ENCODE measurements at places on chromosomes 1 and 21.

DNA sequence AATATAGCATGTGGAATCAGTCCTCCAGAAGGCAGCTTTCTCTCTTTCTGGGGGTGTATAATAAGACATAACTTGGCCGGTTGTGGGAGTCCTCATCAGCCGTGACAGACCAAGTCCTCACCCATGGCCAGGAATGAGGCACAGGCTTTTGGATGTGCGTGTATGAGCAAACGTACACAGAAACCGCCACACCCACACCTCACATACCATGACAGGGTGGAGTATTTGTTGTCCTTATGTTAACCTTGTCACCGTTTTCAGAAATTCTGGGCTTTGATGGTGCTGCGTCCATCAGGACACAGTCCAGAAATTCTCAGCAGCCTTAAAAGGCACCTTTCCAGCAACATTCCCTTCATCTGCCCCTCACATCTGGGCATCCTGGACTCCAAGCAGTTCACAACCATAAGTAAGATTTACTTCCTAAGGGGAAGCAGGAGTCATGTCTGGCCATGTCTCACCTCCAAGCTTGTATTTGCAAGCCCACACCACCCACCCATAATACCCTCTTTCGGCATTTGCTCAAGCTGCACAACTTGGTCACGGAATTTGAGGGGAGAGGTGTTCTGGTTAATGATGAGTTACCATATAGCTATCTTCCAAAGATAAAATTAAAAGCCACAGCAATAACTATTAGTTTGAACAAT is 12.4 kb downstream of the C1orf116 start:
- DNase-seq: no peak

DNA sequence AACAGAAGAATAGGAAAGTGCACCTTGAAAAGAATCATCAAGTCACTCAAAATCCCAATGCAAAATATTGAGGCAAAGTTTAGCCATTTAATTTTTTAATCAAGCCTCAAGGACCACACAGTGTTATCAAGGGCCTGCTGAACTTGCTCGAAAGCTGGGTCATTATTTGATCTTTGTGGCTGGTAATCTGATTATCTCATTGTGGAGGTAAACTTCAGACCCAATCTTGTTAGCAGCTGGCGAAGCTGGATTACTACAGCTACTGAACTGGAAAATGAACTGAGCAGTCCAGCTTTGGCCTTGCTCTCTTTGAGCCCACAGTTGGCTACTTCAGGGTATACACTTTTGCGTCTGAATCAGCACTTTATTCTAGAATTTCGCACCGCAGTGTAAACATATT is 94.4 kb downstream of the BARHL2 start:
- no peak for DNase-seq

- no peak for DNase-seq
These were observed 4.2 kb downstream of the CSTB start for GRCh38 chr21:43771698-43772424.

- no peak for DNase-seq
These were observed 178.2 kb upstream of the SGIP1 start for GRCh38 chr1:66355756-66356155.

DNA sequence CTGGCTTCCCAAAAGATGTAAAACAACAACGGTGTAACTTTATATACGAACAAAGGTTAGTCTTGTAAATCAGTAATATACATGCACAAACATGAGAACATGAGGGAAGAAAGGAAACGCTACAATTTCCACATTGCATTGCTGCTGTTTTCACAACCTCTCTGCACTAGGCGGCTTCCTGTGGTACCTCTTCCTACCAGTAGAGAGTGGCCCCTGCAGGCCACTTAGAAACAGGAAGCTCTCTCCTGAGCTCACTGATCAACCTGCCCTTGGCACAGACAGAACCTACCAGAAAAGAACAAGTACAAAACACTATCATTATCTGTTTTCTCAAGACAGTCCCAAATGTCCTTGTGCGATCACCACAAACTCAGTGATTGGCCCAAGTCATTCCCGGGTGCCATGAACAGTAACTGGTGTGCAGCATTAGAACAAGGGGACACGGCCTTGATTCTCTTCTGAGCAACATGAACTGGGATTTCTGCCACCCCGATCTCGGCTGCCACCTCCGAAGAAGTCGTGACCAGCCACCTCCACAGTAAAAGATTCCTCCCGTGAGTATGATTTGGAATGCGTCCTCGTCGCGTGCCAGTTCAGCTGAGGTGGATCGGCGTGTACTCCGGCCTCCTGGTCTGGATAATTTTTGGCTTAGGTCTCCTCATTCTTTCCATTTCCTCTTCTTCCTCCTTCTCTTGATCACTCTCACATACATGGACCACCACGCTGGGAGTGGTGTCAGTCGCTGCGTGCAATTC is 5.7 kb upstream of the KCNE1 start:
- DNase-seq: no peak

DNA sequence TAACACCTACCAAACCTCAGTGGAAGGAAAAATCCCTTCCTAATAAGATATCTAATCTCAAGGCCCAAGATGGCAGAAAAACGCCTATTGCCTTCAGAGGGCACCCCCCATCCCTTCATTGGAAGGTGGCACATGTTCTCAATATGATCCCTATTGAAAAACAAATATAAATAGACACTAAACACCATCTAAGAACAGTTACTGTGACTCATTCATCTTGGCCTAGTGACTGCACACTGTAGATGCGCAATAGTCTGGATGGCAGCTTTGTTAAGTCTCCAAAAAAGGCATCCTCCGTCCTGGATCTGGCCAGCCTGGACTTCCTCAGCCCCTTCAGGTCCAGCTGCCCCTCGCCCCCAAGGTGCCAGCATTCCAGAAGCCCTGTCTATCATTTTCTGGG is 121.9 kb downstream of the CAPN8 start:
- DNase-seq: no peak

DNA sequence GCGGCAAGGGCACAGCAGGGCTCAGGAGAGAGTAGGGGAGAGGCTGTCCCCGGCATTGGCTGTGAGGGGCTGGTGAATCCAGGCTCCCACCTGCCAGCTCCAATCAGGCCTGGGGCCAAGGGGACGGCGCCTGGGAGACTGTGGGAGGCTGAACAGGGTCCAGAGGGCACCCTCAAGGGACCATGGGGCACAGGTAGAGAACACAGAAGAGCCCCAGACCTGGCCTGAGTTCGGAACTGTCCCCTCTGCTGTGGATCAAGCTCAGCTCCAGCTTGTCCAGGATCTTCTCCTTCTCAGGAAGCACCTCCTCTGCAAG is 67.0 kb downstream of the KCNAB2 start:
- no peak for DNase-seq

DNA sequence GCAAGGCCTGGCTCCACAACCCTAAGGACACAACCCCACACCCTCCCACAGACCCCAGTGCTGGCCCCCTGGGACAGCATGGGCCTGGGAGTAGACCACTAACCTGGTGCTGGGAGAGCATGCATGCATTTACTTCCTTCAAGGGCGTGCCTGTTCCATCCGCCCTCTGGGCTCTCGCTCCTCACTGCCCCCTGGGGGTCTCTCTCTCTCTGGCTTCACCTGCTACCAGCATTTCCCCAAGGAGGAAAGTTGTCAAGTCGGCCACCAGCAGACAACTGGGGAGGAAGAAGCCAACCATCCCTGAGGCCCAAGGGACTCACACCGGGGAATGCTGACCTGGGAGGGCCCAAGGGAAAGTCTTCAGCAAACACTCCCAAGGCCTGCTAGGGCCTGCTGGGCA is 6.5 kb downstream of the LRP8 start:
- no peak for DNase-seq

DNA sequence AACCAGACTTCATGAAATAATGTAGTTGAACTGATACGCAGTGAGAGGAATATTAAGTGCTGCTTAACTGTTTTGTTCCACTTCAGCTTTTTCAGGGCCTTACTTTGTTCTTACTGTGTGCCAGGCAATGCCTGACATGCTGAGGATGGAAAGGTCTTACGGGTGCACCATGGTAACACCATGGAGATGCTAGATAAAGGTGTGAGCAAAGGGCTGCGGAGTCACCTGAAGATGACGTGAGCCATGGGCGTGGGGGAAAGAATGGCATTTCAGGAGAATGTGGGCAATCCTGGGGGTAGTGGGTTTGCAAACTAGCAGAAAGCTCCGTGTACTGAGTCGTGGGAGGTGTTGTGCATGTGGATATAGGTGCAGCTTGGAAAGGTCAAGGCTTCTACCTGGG is 27.3 kb downstream of the MAN1C1 start:
- no peak for DNase-seq

DNA sequence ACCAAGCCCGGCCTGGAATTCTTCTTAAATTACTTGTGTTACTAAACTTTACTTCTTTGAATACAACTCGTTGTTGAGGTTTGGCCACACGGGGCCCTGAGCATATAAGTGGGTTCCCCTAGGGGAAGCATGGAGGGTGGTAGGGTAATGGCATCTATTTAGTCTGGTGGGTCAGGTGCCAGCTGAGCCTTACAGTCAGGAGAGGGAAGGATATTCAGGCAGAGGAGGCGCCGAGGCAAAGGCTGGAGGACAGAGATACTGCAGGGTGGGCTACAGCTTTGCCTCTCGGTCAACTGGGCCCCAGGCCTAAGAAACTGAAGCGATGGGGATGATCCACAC is 424 bp upstream of the NECAP2 start:
- no peak for DNase-seq

- no peak for DNase-seq
These were observed 1.0 kb upstream of the MFN2 start for GRCh38 chr1:11979028-11979850.

DNA sequence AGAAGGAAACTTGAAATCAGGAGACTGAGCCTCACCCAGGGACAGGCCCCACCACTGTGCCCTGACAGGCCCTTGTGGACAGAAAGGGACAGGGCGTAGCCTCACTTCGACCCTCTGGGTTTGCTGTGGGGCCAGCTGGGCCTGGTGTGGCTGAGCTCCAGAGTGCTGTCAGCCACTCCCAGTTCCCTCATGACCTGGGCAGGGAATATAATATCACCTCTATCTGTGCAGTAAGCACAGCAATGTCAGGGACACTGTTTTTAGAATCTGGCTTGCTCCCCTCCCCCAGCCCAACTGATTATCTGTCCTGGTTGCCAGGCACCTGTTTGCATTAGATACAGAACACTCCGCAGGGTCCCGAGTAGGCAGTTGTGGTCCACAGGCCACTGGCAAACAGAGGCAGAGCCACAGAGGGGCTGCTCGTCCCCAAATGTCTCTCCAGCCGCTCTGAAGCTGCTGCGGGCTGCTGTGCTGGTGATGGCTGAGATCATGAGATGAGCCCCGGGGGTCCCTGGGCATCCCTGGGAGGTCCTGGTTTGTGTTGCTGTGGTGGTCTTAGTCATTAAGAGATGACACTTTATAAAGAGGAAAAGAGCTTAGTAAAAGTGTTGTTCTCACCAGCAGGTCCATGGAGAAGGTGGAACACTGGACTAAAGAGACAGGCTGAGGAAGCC is 51.6 kb downstream of the ETS2 start:
- no peak for DNase-seq

DNA sequence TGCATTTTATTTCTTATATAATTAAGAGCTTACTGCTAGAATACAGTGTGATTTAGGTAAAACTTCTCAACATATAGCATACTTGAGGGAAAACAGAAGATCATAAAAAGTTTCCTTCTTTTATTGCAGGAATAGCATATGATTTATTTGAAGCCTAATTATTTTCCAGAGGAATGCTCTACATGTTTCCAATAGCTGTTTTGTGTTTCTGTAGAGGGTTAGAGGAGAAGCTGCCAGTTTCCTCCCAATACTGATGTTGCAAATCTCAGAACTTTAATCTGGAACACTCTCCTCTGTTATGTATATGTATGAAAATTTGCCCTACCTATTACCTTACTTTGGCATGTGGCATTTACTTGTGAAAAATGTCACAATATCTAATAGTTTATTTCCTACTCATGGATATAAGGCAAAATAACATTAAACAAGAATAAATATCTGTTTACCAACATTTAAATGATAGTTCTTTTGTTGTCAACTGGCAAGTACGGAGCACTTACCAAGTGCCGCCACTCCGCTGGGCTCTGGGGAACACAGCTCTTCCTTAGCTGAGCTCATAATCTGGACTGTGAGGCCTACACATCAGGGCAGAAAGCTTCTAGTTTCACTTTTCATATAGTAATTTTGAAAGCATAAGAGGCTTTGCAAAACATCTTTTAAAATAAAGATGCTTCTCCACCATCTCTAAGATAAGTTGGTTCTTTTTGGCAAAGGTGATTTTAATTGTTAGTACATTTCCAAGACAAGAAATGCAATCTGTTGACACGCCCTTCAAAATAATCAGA is 239.8 kb upstream of the C1orf105 start:
- DNase-seq: peak; percentile 60

DNA sequence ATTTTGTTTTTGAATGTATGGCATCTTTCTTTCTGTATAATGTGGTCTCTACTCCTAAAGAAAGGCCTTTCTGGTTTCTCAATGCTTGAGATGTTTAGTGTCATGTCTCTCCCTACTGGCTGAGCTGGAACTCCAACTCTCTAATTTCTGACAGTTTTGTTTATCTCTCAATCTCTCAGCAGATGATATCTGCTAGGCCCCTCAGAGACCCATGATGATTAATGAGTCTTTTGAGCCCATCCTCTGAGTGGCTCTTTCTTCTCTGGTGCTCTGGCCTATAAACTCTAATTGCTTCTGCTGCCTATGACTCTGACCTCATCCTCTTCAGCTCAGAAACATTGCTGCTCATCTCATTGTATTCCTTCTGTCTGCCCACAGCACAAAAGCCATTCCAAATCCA is 46.6 kb downstream of the CRB1 start:
- DNase-seq: peak; percentile 11

DNA sequence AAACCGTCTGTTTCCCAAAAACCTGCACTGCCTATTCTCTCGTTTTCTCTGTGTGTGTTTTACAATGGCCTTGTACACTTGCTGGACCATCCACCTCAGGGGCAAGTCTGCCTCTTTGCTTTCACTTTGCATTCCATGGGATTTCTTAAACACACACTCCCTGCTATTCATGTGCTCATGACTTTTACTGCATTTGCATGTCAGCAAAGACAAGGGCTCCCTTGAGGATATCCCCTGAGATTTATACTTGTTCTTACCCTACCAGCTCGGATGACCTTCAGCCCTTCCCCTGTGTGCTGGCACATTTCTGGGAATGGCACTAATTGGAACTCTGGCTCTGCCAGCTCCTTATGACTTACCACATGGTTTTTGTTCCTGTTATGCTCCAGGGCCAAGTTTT is 386.9 kb downstream of the AMY1C start:
- no peak for DNase-seq

GRCh38 chr1:83571536-83571935 is 427.4 kb downstream of the TTLL7 start:
- peak; percentile 28 for DNase-seq

- no peak for DNase-seq
These were observed 54.1 kb upstream of the GPR37L1 start for GRCh38 chr1:202068596-202068995.
